ENCODE measurements at places on chromosomes 2 and 18.

DNA sequence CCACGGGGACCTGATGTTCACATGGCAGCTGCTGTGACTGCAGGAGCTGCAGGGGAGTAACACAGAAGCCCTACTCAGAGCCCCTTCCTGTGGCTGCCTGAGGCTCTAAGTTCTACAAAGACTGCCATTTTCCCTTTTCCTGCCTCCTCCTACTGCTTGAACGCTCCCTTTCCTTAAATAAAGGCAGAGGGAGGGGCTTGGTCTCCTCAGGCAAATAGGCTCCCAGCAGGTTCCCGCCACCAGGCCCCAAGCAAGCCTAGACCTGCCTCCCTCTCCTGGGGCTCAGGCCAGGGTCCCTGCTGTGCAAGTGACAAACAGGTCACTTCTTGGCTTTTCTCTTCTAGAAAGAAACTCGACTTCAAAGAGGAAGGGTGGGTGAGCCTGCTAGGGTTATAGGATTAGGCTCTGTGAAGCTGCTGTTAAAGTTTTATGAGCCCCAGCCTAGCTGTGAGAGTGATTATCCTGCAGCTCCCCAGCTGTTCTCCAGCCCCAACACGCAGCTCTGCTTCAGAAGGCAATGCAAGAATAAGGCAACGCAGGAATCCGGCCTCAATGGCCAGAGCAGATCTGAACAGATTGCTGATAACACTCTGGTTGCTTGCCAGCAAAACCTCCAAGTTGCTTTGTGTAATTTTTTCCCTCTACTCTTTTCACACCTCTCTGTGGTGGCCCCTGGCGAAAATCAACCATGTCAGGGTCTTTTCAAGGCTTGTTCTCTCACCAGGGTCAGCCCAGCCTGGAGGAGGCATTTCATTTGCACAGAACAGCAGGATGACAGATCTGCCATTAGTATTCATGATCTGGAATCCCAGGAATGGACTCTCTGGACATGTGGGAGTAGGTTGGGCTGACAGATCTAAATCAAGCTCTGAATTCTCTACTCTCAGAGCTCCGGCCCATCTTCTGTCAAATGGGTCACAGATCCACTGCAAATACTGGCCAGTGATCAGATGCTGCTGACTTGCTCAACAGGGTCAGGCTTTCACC, 71.3 kb downstream of the MRO start:
- H3K4me1 ChIP-seq: peaks cover 56% of the 10 kb centered on the region
- no peaks in the 10 kb centered on the region for H3K36me3 ChIP-seq
- H3K27me3 ChIP-seq: no peaks in the 10 kb centered on the region
- H3K27ac ChIP-seq: peak overlapping the region; percentile 92

DNA sequence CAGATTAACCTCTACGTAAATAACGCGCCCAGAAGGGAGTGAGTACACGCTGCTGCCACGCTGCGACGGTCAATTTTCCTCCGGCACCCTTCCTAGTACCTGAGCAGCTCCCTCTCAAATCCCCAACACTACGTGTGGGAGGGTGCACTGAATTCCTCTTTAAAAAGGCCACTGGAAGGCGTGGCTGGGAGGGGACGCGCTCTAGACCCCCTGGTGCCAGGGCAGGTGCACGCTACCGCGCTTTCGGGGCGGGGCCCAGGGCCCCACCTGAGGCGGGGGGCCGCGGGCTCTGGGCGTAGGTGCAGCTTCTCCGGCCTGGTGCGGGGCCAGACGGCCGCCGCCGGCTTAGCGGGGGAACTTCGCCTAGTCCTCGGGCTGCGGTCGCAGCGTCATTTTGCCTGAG, 668 bp upstream of the ANKRD12 start:
- peak overlapping the region; percentile 96 for H3K4me3 ChIP-seq
- peaks cover 14% of the 10 kb centered on the region for H3K36me3 ChIP-seq
- peak; percentile 32 for DNase-seq
- peaks cover 37% of the 10 kb centered on the region for H3K4me1 ChIP-seq
- peak overlapping the region; percentile 98 for H3K27ac ChIP-seq
- no peaks in the 10 kb centered on the region for H3K27me3 ChIP-seq

DNA sequence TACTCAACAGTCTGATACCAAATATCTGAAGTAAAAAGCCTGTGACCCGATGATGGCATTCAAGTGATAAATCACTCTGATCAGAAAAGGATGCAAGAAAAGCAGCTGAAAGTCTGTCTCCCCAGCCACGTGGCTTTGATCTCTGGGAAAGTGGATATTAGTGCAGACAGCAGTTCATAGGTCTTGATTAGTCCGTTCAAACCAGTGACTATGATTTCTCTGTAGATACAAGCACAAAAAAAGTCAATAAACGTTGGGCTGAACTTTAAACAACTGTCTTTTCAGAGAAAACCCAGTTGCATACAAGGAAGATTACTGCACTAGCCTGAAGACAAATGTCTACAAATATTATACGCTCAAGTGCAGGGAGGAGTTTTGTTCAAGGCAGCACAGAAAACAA, 107.7 kb upstream of the CDC42EP3 start:
- H3K36me3 ChIP-seq: no peaks in the 10 kb centered on the region
- no peak for DNase-seq
- H3K27ac ChIP-seq: peak overlapping the region; percentile 88
- H3K27me3 ChIP-seq: peaks cover 6% of the 10 kb centered on the region

- peaks cover 12% of the 10 kb centered on the region for H3K4me1 ChIP-seq
- no peaks in the 10 kb centered on the region for H3K36me3 ChIP-seq
- peaks cover 22% of the 10 kb centered on the region for H3K27me3 ChIP-seq
- no peak overlapping the region for H3K27ac ChIP-seq
Observed at GRCh38 chr2:29420999-29421782, 306.0 kb downstream of the CLIP4 start.

DNA sequence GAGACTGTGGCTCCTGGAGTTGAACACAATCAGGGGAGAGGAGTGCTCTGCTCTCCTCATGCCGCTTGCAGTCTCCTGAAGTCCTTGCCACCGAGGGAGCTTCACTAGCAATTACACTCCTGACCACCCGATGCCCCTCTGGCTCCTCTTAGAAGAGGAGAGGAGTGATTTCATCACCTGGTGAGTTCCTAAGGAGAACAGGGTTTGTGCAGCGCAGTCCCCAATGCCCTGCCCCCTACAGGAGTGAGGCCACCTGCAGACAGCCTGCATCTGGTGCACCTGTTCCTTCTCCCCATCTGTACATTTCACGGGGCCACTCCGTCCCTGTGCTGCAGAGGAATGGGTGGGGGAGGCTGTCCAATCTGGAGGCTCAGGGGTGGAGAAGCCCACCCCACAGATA, 267.2 kb downstream of the HRH4 start:
- peaks cover 9% of the 10 kb centered on the region for H3K4me1 ChIP-seq
- H3K36me3 ChIP-seq: no peaks in the 10 kb centered on the region
- no peak for DNase-seq
- H3K27me3 ChIP-seq: peaks cover 42% of the 10 kb centered on the region
- H3K27ac ChIP-seq: no peak overlapping the region

GRCh38 chr2:145875016-145875415, 1355.1 kb upstream of the ZEB2 start:
- no peak overlapping the region for H3K4me3 ChIP-seq
- peaks cover 30% of the 10 kb centered on the region for H3K4me1 ChIP-seq
- no peak overlapping the region for H3K27ac ChIP-seq
- no peak for DNase-seq
- no peaks in the 10 kb centered on the region for H3K27me3 ChIP-seq

- H3K4me1 ChIP-seq: no peaks in the 10 kb centered on the region
- H3K27me3 ChIP-seq: peaks cover 2% of the 10 kb centered on the region
- H3K27ac ChIP-seq: no peak overlapping the region
- DNase-seq: no peak
- H3K4me3 ChIP-seq: no peak overlapping the region
Observed at GRCh38 chr2:88827821-88828220, 136.3 kb downstream of the RPIA start.

DNA sequence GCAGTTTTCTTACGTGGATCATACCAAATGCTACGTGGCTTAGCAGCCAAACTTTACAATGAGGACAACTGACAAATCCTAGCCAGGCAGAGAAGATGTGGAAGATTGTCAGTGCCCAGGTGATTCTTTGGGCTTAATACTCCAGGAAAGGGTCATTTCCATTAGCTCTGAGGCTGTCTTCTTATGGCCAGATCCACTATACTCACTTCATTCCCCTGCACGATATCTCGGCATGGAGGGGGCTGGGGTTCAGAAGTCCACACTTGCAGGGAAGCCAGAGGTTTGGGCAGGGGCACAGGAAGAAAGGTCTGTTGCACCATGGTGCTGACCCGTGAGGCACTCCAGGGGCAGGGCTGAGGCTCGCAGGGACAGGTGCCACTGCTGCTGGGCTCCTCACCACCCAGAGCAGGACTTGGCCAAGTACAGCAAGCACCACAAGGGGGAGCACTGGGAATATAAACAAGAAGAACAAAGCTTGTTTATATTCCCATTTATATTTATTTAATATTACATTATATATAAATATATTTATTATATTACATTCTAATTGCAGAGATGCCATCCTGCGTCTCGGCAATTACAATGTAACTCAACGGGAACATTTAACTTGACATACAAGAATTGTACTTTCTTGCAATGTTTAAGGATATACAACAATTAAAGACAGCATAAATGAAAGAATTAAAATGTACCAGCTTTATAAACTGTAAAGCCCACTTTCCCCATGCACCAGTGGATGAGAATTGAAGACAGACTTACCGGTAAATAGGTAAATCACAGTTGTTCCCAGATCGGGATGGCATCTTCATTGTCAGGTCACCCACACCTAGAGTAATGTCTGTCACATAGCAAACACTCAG, 27.2 kb downstream of the CLUL1 start:
- H3K27me3 ChIP-seq: no peaks in the 10 kb centered on the region
- H3K27ac ChIP-seq: no peak overlapping the region
- H3K4me3 ChIP-seq: no peak overlapping the region
- no peaks in the 10 kb centered on the region for H3K4me1 ChIP-seq
- peak; percentile 45 for DNase-seq

DNA sequence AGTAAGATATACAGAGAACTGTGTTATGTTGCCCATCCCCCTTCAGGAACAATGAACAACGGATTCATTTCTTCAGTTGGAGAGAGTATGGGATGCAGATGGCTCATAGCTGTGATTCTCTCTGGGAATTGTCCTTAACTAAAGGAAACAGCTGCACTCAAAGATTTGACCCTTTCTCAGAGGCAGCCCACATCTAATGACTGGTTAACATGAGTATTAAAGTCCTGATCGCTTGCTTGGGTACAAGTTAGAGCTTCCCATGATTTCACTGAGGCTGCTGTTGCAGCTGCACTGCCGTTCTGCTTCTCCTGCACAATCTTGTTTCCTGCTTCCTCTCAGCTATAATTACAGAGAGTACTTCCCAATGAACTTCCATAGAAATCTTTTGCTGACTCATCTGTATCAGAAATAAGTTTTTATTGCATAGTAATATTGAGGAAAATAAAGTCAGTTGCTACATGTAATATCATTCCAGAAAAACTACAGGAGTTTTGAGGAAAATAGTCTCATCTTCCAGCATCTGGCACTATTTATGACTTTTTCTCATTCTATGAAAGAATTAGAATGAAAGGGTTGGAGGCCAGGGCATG, 12.8 kb upstream of the SCN9A start:
- H3K36me3 ChIP-seq: no peaks in the 10 kb centered on the region
- no peak for DNase-seq
- peaks cover 9% of the 10 kb centered on the region for H3K27me3 ChIP-seq
- H3K4me3 ChIP-seq: no peak overlapping the region

DNA sequence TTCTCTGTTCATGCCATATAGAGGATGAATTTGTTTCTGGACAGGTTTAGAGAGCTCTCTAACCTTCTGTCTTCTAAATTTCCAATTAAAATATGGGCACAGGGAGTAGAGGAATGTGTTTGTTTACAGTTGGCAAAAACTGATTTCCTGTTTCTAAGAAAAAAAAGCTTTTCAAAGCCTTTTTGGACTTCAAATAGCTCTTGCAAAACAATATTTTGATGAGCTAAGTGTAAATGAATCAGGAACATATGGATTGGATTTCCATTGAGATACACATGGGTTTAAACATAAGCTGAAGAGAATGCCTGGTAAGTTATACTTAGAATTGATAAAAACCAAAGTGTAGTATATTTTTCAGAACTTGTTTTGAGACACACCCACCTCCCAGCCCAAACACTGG, 677.5 kb downstream of the NYAP2 start:
- DNase-seq: no peak
- no peaks in the 10 kb centered on the region for H3K27me3 ChIP-seq
- no peaks in the 10 kb centered on the region for H3K36me3 ChIP-seq
- H3K4me1 ChIP-seq: no peaks in the 10 kb centered on the region
- H3K4me3 ChIP-seq: no peak overlapping the region

DNA sequence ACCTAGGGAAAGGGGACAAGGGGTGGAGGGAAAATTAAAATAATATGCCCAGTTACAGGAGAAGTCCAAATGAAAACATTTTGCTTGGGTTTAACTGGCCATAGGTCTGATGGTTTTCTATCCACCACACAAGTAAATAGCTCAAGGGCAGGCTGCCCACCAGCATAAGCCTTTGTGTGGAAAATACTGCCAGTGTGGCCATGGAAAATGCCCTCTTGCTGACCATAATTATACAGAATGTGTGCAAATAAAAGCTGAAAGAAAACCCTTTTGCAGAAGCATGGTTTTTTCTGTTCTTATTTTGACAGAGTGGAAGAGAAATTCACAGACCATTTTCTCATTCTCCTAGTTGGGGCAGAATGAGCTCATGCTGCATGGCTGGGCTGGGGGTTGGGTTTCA, 111.3 kb upstream of the SIX2 start:
- H3K4me3 ChIP-seq: no peak overlapping the region
- no peak overlapping the region for H3K27ac ChIP-seq
- no peaks in the 10 kb centered on the region for H3K36me3 ChIP-seq
- DNase-seq: no peak
- peaks cover 24% of the 10 kb centered on the region for H3K4me1 ChIP-seq
- peaks cover 6% of the 10 kb centered on the region for H3K27me3 ChIP-seq

GRCh38 chr18:55446996-55447671, 140.9 kb downstream of the TCF4 start:
- H3K27me3 ChIP-seq: no peaks in the 10 kb centered on the region
- no peak overlapping the region for H3K27ac ChIP-seq
- peaks cover 14% of the 10 kb centered on the region for H3K4me1 ChIP-seq
- peaks cover 18% of the 10 kb centered on the region for H3K36me3 ChIP-seq
- no peak overlapping the region for H3K4me3 ChIP-seq

DNA sequence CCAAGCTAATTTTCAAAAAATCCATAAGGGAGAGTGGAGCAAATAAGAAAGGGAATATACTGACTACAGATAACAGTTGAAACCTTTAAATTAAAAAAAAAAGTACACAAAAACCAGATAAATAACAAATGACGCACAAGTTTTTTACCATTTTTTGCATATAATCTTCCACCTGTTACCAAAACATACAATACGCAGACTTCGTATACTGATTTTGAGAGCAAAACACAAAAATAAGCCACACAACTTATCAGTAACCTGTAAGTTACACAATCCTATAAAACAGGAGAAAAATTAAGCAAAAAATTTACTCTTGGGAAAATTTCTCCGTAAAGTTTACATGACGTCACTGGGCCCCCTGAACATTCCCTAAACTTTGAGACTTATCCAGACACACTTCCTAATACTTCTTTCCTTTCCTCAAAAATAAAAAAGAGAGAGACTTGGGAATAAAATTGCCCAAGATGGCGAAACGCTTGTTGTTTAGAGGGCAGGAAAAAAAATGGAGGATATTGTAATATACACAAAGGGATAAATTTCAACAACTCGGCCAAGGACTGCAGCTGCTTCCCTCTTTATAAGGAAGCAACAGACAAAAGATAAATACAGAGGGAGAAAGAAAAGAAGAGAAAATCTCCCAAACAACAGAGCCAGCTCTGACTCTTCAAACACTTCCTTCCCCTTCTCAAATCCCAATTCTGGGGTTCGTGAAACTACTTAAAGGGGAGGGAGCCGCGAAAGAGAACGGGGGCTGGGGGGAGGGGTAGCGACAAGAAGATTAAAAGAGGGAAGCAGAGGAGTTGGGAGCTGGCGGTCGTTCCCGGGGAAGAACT, 1.6 kb downstream of the BAZ2B start:
- H3K4me3 ChIP-seq: peak overlapping the region; percentile 82
- H3K27me3 ChIP-seq: no peaks in the 10 kb centered on the region
- no peak for DNase-seq
- H3K4me1 ChIP-seq: peaks cover 44% of the 10 kb centered on the region
